ENCODE measurements at places on chromosomes 16 and 17.

- DNase-seq: no peak
These were observed 14.0 kb downstream of the ATP5PD start for GRCh38 chr17:75032720-75033280.

GRCh38 chr17:7216242-7217112 lies 3.2 kb downstream of the DLG4 start:
- DNase-seq: no peak

DNA sequence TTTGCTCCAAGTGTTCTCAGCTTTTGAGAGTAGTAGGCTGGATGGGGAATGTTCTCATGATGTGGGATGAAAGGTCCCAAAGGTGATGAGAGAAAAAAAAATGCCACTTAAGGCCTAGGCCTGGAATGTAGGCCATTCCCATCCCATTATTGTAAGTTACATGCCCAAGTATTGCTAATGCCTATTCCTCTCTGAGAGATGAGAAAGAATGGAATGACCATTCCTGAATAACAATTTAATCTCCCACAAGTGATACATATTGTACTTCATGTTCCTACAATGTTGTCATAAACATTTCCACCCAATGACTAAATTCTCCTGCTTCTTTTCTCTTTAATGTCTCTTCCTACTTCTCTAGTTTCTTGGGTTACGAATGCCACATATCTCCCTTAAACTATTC lies 102.8 kb upstream of the KCNJ16 start:
- DNase-seq: no peak

DNA sequence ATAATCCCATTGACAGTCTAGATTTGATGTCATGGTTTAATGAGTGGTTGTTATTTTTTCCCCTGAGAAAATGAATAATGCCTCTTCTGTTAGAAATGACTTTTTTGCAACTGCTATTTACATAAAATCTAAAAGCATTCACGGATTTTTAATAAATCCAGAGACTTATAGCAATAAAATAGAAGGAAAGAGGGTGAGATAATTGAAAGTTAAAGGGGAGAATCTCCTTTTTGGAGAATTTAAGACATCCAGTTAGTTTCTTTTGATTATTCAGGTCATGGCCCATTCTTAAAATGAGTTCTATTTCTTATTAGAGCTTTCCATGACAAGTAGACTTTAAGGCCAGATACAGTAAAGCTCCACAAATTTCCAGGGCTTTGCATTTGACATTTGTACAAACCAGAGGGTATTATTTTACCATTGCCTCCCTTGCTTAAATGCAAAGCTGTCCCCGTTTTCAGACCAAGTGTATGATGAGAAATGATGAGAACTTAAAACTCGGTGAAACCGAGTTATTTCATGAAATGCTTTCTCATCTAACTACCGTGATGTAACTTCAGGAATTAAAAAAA lies 789.0 kb upstream of the SOX9 start:
- DNase-seq: no peak

DNA sequence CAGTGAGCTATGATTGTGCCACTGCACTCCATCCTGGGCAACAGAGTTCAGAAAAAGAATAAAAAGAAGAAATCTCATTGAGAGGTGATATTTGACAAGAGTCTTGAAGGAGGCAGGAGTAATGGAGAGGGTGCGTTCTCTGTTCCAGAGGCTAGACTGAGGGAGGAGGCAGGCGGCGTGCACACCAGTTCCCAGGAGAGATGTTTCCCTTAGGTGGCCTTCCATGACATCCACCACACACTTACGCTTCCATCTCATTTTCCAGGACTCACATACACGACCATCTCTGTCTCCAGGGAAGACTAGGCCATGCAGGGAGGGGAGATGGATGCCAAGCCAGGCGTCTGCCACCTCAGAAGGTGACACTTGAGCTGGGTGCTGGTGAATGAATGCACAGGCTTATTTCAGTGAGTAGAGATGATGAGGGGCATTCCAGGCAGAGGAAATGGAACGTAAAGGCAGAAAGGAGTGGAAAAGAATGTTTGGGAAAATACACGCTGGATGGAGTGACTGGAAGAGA lies 25.3 kb upstream of the N4BP1 start:
- DNase-seq: no peak

GRCh38 chr16:64882078-64882784 lies 239.6 kb downstream of the CDH11 start:
- no peak for DNase-seq

DNA sequence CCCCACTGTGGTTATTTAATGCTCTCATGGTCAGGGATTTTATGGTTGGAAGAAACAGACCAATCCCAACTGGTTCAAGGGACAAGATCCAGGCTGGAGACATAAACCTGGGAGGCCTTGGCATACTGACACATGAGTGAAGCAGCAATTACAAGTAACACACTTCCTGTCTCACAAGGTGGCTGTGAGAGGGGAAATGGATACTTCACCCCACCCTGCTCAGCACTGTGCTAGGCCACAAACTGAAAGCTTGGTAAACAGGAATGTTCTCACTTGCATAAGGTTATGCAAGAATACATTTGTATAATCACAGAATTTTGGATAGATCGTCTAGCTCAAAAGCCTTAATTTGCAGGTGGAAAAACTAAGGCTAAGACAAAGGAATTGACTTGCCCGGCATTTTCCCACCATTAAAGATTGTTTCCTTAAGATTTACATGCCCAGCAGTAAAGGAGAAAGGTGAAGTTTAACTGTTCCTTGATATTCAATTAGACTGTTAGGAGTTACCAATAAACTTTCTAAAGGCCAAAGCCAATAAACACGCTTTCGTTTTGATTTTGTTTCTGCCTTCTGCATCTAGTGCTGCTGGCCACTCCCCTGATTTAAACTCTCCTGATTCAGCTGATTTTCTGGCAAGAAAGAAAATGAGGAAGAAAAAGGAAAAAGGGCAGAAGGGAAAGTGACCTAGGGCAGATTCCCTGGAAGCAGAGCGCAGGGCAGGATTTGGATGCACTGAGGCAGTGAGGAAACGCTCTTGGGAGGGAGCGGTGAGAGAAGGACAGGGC lies 215.6 kb upstream of the CDH5 start:
- DNase-seq: no peak

- no peak for DNase-seq
These were observed 222.5 kb downstream of the FOXL1 start for GRCh38 chr16:86800894-86801293.

DNA sequence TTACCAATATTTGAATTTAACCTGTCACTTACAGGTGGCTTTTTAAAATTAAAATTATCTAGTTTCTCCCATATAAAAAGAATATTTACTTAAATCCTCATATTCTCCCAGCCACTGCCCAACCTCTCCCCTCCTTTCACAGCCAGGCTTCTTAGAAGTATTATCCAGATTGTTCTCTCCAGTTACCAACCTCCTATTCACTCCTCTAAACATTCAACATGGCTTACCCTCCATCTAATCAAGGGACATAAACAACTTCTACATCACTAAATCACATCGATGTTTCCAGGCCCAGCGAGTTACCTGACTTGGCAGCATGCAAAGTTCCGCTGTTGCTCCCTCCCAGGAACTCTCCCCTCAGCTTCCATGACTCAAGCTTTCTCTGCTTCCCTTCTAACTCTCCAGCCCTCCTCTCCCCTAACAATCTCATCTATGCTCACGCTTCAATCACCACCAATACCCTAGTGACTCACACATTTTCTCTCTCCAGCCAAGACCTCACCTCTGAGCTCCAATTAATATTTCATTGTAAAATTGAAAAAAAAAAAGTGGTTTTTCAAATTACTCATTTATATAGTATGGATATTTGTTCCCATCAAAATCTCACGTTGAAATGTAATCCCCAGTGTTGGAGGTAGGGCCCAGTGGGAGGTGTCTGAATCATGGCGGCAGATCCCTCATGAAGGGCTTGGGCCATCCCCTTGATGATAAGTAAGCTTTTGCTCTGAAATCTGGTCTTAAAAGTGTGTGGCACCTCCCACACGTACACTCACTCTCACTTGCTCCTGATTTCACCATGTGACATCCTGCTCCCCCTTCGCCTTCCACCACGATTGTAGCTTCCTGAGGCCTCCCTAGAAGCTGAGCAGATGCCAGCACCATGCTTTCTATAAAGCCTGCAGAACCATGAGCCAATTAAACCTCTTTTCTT lies 88.5 kb downstream of the HELZ start:
- DNase-seq: no peak

- no peak for DNase-seq
These were observed 52.4 kb downstream of the CFDP1 start for GRCh38 chr16:75380870-75381269.

GRCh38 chr17:7484919-7485377 lies 782 bp downstream of the POLR2A start:
- DNase-seq: no peak

DNA sequence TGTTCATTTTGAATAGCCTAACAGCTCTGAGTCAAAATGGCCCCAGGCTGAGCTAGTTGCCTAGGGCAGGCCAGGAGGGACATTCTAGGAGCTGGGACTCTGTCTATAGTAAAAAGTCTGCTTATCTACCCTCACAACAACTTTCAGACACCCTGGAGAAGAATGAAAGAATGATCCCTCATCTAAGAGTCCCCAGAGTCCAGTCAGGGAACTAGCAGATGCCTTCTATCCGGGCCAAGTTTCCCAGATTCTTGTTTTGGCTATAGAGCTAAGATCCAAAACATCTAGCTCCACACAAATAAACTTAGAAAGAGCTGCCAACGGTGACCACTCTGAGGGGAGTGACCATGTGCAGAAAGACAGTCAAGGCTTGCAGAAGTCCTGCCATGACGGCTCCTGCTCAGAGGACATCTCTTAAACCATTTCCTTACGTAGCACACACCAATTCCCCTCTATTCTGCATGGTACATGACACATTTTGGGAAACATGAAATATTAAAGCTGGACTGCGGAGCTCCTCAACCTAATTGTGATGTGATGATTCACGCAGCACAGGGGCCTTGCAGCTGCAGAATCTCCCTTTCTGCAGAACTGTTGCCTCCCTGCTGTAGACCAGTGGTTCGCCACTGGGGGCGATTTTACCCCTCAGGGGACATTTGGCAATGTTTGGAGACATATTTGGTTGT lies 24.2 kb downstream of the FAM20A start:
- no peak for DNase-seq

Measured in T-helper 1 cell (primary cell).